Small intestine (tissue), 16 donors: ENCODE measurements at places on chromosomes 12 and 14. TPM values are rescaled to one million over a fixed set of nuclear protein-coding genes. Genes with fewer than 3 reads are reported as not detected.

- H3K4me1 ChIP-seq: no peaks in the 10 kb centered on the region
- no peak overlapping the region for H3K4me3 ChIP-seq
- no peaks in the 10 kb centered on the region for H3K27me3 ChIP-seq
Observed at GRCh38 chr12:92739113-92739512, 36.3 kb downstream of the PLEKHG7 start.

GRCh38 chr14:51337520-51337919, 97.5 kb downstream of the TMX1 start:
- DNase-seq: no peak
- no peak overlapping the region for H3K4me3 ChIP-seq
- no peaks in the 10 kb centered on the region for H3K4me1 ChIP-seq

- no peaks in the 10 kb centered on the region for H3K27me3 ChIP-seq
- H3K4me1 ChIP-seq: peaks cover 5% of the 10 kb centered on the region
- H3K4me3 ChIP-seq: no peak overlapping the region
- H3K36me3 ChIP-seq: no peaks in the 10 kb centered on the region
- no peak for DNase-seq
Observed at GRCh38 chr12:27610374-27610773, 85.9 kb upstream of the REP15 start.

DNA sequence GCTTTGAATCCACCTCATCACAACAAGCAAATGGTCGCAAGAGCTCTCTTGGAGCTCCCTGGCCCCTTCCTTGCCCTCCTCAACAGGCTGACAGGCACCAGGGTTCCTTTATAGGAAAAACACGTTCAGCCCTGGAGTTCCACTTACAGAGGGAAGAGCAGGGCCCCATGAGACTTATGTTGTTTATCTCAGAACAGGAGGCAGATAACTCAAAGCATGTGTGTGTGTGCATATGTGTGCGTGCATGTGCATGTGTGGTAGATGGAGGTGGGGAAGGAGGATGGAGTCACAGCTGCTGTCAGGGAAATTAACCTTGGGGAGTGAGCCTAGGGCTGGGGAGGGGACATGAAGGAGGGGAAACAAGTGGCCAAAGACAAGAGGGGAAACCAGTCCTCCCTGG, 138.1 kb downstream of the DPF3 start:
- no peaks in the 10 kb centered on the region for H3K27me3 ChIP-seq
- no peaks in the 10 kb centered on the region for H3K4me1 ChIP-seq
- no peak for DNase-seq
- no peaks in the 10 kb centered on the region for H3K36me3 ChIP-seq
- H3K27ac ChIP-seq: no peak overlapping the region

GRCh38 chr12:77347017-77347416, 281.6 kb upstream of the E2F7 start:
- DNase-seq: no peak
- H3K27ac ChIP-seq: no peak overlapping the region
- no peaks in the 10 kb centered on the region for H3K4me1 ChIP-seq
- H3K27me3 ChIP-seq: no peaks in the 10 kb centered on the region
- no peaks in the 10 kb centered on the region for H3K36me3 ChIP-seq

CLBA1 gene
- polyA plus RNA-seq: 1.4 TPM
